ENCODE measurements at places on chromosomes 1 and 21.

DNA sequence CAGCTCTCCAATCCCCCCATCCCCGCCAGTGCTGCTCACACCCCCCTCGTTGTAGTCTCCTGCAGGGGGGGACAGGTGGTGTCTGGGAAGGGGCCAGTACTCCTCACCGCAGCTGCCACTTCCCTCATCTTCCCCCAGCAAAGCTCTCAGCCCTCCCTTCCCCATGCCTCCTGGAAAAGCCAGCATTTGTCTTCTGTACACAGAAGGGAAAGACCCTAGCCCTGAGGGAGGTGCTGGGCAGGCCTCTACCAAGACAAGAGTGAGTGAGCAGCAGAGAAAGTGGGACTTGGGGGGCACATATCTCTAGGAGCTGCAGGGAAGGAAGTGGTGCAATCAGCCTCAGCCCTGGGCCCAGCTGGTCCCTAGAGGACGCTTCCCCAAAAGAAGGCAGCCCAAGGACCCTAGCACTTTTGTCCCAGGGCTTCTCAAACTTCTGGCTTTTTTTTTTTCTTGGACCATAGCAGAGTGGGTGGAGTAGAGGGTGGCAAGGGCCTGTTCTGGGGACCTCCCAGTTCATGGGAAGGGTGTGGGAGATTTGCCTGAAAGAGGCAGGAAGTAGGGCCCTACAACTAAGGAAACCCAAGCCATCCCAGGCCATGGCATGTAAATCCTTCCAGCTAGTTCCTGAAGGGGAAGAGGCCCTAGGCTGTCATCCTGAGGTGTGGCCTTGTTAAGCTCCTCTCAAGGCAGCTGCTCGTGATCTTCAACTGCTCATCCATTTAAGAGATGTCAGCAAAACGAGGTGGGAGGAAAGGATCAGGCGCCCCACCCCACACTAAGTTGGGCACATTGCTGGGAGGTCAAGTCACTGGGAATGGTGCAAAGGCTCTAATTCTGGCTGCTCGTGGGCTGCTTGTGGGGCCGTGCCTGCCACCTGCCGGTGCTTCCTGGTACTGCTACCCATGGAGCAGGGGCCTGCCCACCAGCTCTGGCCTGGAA lies 12.6 kb downstream of the ZC3H12A start:
- DNase-seq = peak; percentile 79

- no peak for DNase-seq
Observed at GRCh38 chr1:151282883-151283725, 1.0 kb downstream of the ZNF687 start.

DNA sequence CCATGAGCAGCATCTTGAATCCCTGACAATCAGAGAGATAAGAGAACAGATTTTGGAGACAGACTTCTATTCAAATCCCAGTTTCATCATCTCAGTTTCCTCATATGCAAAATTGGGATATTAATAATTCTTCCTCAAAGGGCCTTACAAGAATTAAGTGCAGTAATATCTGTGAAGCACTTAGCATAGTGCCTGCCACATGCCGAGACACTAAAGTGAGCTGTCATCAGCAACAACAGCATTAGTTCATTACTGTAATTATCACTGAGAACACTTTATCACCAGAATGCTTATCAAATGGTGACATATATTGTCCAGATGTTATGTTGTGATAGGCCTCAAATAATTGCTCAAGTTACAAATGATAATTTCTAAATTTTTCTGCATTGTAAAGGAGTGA lies 922 bp upstream of the FCRLB start:
- no peak for DNase-seq

- DNase-seq = no peak
Observed at GRCh38 chr21:45873418-45873817, 108.2 kb upstream of the COL6A1 start.

GRCh38 chr1:11339346-11340232 lies 66.6 kb downstream of the UBIAD1 start:
- DNase-seq = no peak

DNA sequence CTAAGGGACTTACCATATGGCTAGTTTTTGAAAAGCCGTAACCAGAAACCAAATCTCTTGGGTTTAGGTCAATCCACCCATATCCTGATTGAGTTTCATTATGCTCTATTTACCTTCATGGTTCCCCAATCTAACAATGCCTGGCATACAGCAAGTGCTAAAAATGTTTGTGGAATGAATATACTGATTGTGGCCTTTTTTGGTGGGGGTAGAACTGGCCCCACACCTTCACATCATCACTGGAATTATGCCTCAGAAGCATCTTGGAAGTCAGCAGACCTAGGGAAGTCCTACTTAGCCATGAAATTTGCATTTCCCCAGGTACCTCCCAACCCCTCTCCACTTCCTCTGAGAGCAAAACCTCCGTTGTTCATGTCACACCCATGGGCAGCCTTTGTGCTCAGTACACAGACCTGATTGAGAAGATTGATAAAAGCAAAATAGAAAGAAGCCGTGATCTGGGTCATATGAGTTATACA lies 17.8 kb upstream of the SLAMF1 start:
- DNase-seq = no peak

DNA sequence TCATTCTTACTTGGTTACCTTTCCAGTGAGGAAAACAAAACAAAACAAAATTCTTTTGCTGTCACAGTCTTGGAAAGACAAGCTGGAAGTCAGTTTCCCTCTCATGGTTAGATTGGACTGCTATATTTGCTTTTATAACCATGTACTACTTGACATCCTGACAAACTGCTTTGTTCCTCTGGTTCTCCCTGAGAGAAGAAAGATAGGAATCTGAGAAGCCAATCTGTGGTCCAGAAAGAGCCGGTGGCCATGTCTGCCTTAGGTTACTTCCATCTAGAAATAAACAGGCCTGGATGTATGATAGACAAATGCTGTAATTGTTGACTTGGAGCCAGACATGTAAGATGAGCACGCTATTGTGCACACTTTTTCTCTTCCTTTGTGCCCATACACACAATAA lies 330.0 kb downstream of the BRINP3 start:
- DNase-seq = no peak

- DNase-seq = no peak
Observed at GRCh38 chr1:76632136-76632535, 235.1 kb upstream of the ST6GALNAC5 start.

- no peak for DNase-seq
Observed at GRCh38 chr21:27526451-27526850, 559.6 kb upstream of the ADAMTS5 start.

GRCh38 chr1:84145068-84145467 lies 997 bp downstream of the PRKACB start:
- no peak for DNase-seq

- no peak for DNase-seq
Observed at GRCh38 chr1:50775740-50776139, 184.3 kb downstream of the FAF1 start.

DNA sequence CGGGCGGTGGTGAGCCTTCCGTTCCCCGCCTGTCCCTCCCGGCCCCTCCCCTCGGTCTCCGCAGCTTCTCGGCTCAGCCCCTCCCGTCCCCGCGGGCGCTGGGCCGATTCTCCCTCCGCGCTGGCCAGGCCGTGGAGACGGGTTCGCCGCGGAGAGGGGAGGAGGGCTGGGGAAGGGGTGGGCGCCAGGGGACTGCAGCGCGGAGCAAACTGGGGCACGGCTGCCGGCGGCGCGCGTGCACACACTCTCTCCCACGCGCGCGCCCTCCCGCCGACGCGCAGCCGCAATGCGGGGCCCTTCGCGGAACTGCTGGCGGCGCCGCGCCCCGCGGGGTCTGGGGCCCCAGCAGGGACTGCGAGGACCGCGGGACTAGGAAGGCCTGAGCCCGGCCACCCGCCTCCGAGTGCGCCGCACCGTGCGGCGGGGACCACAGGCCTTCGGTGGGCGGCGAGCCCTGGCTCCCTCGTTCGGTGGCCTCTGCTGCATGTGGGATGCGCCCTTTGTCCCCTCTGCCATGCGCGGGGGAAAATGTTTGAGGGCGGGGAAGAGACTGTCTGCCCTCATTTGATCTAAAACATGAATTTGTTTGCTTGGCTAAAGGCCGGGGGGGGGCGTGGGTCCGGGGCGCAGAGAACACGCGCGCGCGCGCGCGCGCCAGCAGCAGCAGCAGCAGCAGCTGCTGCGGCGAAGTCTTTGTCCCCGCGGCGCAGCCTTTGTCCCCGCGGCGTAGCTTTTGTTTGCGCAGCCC lies 90.7 kb upstream of the VAMP3 start:
- DNase-seq = peak; percentile 41

GRCh38 chr1:234970731-234971476 lies 157.7 kb downstream of the TOMM20 start:
- DNase-seq = no peak

GRCh38 chr1:55670331-55671082 lies 455.3 kb upstream of the USP24 start:
- no peak for DNase-seq

DNA sequence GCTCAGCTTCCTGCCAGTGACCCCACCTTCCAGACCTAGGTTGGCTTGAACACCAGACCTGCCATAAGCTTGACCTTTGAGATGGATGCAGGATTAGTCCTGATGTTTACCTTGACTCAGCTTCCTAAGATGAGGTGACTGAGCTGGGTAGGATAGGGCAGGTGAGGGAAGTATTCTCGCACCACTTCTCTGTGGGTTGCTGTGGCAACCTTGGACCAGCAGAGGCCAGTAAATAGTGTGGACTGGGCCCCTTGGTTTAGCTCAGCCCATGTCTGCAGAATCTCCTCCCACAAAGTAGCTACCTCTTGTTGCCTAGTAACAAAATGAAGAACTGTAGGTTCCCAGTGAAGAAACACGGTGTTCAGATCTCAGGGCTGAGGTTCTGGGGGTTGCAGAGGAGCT lies 8.4 kb downstream of the RPS6KA1 start:
- DNase-seq = no peak

GRCh38 chr1:88275259-88275862 lies 408.7 kb upstream of the PKN2 start:
- no peak for DNase-seq

DNA sequence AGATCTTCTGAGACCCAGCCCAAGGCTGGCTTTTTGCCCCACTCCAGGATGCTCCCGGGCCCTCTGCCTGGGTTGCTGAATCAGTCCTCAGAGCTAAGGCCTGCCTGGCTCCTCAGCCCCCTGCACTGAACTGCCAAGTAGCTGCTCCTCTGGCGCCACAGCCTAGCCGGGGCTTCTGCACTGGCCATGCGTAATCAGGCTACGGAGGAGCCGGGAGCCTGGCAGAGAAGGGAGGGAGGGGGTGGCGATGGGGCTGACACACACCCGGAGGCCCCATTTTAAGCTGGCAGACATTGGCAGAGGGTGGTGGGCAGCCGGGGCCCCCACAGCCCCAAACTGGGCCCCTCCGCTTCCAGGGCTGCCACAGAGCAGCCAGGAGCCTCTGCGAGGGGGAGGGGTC lies 38.7 kb downstream of the ALPL start:
- no peak for DNase-seq

DNA sequence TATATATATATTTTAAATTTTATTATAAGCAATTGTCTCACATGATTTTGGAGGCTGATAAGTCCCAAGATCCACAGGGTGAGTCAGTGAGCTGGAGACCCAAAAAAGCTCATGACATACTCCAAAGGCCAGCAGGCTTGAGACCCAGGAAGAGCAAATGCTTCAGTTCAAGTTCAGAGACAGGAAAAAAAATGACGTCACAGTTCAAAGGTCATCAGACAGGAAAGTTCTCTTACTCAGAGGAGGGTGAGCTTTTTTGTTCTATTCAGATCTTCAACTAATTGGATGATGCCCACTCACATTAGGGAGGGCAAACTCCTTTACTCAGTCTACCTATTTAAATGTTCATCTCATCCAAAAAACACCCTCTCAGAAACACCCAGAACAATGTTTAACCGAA lies 18.2 kb downstream of the RXRG start:
- DNase-seq = no peak

DNA sequence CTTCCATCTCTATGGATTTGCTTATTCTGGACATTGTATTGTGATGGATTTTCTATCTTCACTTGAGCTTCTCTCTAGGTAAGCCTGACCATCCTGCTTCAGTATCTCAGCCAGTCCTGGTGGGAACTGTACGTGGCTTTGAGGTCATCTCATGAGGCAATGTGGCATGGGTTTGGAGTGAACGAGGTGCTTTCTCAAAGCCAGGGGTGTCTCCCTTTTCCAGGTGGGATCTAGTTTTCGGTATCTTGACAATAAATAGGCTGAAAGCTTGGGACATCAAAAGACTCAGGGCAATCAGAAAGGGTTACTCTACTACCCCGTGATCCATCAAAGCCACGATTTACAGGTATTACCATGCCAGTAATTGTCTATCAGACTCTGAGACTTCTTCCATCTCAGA lies 40.8 kb downstream of the AZIN2 start:
- no peak for DNase-seq

- no peak for DNase-seq
Observed at GRCh38 chr1:16612332-16613172, 812 bp downstream of the NBPF1 start.

GRCh38 chr1:219882096-219882495 lies 46.3 kb downstream of the SLC30A10 start:
- no peak for DNase-seq

DNA sequence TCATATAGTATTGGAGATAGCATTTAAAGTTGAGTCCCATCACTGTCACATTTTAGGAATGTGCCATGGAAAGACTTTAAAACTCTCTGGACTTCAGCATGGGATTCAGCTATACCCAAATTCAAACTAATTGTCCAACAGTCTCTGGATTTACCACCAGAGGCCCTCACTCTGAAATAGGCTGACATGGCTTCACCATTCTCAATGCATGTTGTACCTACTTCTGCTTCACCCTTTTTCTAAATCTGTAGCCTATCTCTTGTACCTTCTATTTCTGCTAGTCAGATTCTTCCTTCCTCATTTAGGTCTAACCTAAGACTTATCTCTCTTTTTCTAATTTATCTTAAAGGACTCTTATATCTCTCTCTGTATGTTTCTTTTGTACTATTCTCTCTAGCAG lies 512.7 kb upstream of the ZRANB2 start:
- no peak for DNase-seq

GRCh38 chr1:76746206-76746605 lies 121.1 kb upstream of the ST6GALNAC5 start:
- no peak for DNase-seq

DNA sequence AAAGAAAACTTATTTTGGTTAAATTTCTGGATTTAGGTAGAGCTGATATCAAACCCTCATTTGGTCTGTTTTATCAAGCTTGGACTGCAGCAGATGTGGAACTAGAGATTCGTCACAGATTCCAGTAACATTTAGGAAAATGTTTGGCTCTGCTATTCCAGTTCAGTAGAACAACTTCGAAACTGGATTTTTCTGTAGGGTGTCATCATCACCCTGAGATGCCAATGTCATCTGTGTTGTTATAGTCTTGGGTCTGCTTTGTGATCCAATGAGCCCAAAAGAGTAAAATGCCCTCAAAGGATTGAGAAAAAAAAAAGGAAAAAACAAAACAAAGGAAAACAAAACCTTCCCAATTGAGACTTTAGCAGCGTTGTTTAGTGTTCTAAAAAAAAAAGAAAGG lies 55.4 kb downstream of the LAMC2 start:
- DNase-seq = no peak

DNA sequence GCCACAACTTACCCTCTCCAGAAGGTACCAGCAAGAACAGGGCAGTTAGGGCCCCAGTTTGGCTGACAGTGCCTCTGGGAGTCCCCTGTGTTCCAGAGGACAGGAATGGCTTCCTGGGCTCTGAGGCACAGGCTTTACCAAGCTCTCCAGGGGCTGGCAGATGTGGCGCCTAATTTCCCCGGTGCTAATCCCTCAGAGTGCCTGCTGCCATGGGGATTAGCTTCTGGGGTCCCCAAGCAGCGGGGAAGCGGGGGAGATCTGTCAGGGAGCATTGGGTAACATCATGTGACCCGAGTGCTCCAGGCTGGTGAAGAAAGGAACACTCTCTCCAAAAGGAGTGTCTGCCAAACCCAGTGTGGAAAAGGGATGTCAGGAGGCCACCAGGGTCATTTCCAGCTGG lies at the start of gene LACTBL1:
Gene LACTBL1, minus strand, starts transcription at position 107 of the 400 bp plus-strand sequence. CDS start 550 bp downstream, outside the sequence.
- no peak for DNase-seq

Data from stimulated activated CD4-positive, alpha-beta T cell treated with anti-CD3 and anti-CD28 coated beads, Interleukin-1b, Interleukin-23, amount 100 ng/mL, for 4 hours (primary cell).